ENCODE measurements at places on chromosomes 13 and 19.

DNA sequence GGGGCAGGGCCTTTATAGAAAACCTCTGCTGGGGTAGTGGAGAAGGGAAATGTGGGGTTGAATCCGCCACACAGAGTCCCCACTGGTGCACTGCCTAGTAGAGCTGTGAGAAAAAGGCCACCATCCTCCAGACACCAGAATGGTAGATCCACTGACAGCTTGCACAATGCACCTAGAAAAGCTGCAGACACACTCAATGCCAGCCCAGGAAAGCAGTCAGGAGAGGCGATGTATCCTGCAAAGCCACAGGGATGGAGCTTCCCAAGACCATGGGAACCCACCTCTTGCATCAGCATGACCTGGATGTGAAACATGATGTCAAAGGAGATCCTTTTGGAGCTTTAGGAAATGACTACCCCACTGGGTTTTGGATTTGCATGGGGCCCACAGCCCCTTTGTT lies 958.0 kb upstream of the MIR17HG start:
- DNase-seq: no peak

DNA sequence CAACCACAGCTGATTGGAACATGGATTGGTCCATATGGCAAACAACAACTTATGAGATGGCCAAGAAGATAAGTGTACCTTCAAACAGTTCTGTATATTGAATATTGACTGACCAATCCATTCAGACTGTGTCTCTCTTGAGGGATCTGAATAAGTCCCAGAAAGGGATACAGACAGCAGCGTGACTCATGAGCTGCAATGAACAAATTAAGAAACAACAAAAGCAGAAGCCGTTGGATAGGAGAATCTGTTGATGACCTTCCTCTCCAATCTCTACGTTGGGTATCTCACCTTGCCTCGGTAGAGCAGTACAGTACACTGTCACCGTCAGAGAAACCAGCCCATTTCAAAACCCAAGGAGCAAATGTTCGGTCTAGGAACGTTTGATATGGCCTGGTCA lies 21.3 kb downstream of the MBD3L2B start:
- no peak for DNase-seq

GRCh38 chr19:10642473-10643171 lies 11.5 kb upstream of the ILF3 start:
- no peak for DNase-seq

DNA sequence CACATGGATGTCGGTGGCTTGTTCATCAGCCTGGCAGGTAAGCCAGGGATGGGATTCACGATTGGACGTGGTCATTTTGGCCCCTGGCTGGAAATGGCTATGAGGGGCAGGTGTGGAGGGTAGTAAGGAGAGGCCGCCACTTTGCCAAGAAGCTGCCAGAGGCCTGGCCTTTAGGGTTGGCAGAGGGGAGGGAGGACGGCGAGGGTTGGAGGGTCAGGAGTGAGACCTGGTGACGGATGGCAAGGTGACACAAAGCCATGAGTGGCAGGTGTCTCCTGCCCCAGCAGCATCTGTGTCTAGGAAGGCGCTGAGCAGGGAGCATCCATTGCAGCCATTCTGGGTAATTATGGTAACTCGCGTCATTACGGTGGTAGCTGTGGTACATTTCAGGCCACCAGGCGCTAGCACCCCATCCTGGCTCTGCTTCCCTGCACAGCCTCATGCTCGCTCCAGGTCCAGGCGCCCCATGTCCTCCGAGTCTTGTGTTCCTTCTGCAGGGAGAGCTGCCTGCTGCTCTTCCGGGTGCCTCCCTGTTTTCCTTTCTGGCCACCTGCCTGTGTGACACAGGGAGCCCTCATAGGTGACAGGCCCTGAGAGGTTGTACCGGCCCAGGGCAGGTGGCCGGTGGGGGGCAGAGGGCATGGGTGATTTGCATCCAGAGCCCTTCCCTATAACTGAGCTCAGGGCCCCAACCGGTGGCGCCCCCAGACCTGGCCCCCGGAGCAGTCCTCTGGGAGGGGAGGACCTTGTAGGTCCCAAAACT lies 4.2 kb downstream of the SSBP4 start:
- no peak for DNase-seq

DNA sequence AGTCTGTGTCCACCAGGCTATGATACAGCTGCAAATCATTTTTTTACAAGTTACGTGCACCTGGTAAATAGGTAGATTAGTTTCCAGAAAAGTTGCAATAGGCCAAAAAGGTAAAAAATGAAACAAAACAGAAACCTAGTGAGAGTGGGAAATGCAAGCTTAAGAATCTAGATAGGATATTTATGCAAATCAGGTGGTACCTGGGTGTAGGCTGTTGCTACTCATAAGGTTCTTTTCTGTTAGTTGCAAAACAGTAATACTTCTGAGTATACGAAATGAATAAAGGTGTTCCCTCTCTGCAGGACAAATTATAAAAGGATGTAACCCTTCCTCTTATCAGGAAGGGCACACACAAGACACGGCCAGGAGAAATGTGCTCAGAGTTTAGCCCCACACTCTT lies 97.9 kb downstream of the UGGT2 start:
- no peak for DNase-seq

- DNase-seq: no peak
Observed at GRCh38 chr19:39363901-39364457, 21.8 kb downstream of the SAMD4B start.

DNA sequence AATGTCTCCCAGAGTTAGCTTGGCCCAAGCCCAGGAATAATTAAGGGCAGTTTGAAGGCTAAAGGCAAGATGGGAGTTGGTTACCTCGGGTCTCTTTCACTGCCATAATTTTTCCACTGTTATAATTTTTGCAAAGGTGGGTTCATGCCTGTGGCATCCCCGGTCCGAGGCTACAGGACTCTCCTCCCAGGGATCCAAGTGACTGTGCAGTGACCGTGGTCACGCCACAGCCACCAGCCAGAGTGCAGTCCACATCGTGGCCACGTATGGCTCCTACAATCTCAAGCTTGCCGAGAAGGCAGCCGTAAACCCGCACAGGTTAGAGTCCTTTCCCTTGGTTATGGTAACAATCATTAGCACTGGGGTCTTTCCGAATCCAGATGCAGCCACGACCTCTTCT lies 36.8 kb downstream of the C13orf46 start:
- no peak for DNase-seq

GRCh38 chr13:30629527-30629926 lies 11.8 kb downstream of the USPL1 start:
- DNase-seq: no peak

GRCh38 chr19:39046037-39046821 lies 13.9 kb upstream of the FBXO27 start:
- DNase-seq: no peak

DNA sequence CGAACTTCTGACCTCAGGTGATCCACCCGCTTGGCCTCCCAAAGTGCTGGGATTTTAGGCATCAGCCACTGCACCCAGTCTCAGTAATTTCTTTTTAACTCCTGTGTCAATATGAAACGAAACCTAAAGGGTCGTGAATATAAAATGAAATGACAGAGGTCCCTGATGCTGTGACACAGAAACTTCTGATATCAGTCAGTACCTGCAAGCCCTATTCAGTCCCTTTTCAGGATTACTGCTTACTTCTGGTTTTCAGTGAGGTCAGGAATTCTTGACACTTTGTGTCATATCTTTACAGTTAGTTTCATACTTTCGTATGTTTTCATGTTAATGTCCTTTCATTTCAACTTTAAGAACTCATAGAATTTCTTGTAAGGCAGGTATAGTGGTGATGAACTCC lies 58.7 kb downstream of the RNF17 start:
- DNase-seq: no peak

DNA sequence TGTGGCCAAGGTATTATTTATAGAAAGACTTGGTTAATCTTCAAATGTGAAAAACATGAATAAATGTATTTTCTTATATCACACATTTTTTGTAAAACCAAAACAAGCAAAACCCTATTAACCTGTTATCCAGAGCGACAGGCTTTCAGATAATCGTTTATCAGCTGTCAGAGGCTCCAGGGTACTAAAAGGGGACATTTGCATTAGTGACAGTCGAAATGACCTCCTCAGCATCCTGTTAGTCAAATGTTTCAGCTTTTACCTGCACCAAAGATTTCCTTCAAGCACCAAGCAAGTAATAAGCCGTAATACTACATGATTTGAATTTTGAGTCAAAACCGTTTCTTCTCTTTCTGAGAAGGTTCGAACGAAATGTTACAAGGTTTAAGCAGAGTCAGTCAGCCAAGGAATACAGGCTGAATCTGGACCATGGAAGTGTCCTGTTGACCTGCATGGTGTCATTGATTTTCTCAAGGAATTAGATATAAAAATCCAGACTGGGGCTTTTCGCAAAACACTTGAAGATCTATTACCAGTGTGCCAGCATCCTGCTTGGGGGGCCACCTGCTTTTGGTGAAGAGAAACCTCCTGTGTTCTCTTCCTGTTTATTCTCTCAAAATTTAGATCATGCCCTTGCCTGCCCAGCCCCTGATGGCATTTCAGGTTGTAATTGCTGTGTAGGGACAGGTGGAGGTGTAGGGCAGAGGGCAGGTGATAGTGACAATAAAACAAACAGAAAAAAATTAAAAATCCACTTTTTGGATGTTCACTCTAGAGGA lies 11.3 kb upstream of the RFC3 start:
- no peak for DNase-seq

DNA sequence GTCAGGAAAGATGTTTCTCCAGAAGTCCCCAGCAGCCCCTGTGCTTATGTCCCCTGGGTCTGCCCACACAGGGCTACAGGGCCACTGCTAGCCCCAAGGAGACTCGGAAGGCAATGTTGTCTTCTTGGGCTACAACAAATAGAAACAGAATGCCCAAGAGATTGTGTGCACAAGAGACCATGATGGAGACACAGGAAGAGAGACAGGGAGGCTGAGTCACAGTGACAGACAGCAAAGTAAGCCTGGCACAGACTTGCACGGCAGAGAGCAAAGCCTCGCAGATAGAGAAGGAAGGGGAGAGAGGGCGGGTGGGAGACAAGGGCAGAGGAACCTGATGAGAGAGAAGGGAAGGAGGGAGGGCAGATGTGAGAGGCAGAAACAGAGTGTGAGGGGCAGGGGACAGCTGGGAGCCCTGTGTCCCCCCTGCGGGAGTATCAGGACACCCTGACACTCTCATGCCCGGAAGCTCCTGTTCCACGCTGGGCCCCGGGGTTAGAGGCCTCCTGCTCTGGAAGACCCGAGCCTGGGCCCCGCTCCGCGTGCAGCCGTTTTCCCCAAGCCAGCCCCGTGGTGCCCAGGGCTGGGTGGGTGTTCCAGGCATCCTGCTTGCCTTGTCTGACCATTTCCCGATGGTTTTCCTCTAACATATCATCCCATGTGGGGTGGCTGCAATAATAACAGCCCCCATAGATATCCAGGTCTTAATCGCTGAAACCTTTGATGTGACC lies 2.7 kb upstream of the PLA2G4C start:
- no peak for DNase-seq

DNA sequence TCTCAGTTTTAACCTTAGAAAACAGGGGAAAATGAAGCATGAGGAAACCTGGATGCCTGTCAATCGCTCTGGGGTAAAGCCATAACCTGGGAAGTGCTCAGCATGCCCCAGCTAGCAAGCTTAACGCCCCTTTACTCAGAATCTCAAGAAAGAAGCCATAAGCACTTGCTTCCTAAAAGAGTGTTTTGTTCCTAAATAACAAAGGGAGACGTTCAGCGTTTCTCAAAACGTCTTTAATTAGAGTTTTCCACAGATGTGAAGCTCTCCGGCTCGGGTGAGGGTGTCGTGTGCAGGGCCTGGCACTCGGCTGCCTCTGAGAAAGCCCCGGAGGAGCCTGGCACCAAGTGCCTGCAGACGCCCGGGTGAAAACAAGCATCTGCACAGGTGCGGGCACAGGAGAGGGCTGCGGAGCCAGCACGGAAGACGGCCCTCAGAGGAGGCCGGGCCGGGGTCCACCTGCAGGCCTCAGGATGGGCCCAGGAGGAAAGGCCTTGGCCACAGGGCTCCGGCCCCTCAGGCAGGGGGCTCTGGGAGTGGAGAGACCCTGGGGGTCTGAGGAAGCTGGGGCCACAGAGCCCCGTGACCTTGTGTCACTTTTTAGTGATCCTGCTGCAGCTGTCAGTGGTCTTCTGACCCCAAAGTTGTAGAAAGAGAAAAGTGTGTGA lies 6.2 kb downstream of the GAS6 start:
- no peak for DNase-seq

GRCh38 chr13:99087954-99088491 lies 110.2 kb upstream of the DOCK9 start:
- no peak for DNase-seq

DNA sequence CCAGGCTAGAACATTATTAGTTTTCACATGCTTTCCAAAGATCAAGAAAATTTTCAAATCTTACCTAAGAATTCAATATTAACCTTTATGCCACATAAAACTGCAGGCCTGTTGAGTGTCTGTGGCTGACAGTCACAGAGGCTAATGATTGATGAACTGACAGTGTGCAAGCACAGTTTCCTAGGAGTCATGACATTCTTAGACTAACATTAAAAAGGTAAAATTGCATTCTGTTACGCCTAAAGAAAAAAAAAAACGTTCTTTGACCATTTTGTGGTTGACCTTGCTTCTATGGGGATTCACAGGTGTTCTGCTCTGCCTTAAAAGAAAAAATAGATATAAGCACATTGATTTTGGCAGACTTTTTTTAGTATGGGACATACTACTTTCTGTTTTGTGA lies 1776.2 kb downstream of the PCDH9 start:
- DNase-seq: no peak

- DNase-seq: no peak
Observed at GRCh38 chr19:49863254-49863934, 4.0 kb downstream of the PNKP start.

- no peak for DNase-seq
Observed at GRCh38 chr13:27919934-27920676, at the start of gene PDX1. Gene PDX1, plus strand, starts transcription at chr13:27920000. Its CDS starts 139 bp downstream, at chr13:27920139.

- DNase-seq: no peak
Observed at GRCh38 chr13:79874396-79875360, 393.7 kb downstream of the NDFIP2 start.

GRCh38 chr13:23771552-23771951 lies 117.6 kb downstream of the MIPEP start:
- no peak for DNase-seq

- DNase-seq: no peak
Observed at GRCh38 chr19:4444765-4445741, 12.5 kb downstream of the UBXN6 start.

DNA sequence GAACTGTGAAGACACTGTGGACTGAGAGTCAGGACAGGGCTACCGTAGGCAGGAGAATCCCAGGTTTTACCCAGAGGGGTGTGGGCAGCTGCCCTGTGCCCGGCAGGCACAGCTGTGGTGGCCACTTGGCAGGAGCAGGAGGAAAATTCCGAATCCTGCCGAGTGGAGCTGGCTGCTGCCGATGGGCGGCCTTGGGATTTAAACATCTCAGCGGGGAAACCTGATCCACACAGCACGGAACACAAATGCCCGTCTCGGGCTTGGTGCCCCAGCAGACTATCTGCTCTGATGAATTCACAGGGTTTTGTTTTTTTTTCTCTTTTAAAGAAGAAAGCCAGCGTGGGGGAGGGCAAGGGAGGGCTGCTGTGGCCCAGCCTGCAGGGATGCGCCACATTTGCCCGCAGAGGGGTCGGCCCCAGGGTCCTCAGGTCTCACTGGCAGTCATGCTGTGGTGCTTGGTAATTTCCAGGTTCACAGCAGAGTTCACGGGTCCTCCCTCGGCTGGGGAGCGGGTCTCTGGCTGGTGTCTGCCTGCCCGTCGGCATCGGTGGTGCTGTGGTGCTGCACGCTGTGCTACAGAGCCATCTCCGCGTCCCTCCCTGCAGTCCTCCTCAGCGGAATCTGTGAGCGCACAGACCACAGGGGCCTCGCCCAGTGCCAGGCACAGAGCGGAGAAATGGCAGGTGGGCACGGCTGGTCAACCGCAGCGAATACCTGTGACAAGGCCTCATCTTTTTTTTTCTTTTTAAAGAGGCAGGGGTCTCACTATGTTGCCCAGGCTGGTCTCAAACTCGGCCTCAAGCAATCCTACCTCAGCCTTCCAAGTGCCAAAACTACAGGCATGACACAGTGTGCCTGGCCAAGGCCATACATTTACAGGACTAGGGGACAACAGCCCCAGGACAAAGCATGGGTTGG lies 28.1 kb downstream of the MPND start:
- no peak for DNase-seq
